ENCODE measurements at places on chromosomes 1 and 21.

- DNase-seq, result no peak
These were observed 548.8 kb upstream of the PKN2 start for GRCh38 chr1:88134983-88135921.

- DNase-seq, result no peak
These were observed 31.2 kb downstream of the KCNA10 start for GRCh38 chr1:110487726-110488125.

DNA sequence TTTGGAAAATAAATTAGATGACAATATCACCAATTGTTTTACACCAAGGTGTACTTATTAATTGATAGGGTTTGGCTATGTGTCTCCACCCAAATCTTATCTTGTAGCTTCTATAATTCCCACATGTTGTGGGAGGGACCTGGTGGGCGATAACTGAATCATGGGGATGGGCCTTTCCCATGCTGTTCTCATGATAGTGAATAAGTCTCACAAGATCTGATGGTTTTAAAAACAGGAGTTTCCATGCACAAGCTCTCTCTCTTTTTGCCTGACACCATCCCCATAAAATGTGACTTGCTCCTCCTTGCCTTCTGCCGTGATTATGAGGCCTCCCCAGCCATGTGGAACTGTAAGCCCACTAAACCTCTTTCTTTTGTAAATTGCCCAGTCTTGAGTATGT lies 131.0 kb upstream of the LMO4 start:
- DNase-seq, result no peak

DNA sequence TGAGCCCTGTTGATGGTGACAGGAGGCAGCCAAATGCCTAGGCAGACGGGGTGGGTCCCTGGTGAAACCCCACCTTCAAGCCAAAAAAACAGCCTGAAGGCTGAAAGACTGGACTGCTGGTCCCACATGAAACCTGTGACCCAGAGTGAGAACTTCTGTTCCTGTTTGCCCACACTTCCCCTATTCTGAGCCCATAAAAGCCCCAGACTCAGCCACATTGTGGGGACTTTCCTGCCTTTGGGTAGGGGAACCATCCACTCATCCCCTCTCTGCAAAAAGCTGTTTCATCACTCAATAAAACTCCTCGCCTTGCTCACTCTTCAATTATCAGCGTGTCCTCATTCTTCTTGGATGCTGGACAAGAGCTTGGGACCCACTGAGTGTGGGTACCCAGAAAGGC lies 25.2 kb downstream of the HTR6 start:
- DNase-seq, result no peak

DNA sequence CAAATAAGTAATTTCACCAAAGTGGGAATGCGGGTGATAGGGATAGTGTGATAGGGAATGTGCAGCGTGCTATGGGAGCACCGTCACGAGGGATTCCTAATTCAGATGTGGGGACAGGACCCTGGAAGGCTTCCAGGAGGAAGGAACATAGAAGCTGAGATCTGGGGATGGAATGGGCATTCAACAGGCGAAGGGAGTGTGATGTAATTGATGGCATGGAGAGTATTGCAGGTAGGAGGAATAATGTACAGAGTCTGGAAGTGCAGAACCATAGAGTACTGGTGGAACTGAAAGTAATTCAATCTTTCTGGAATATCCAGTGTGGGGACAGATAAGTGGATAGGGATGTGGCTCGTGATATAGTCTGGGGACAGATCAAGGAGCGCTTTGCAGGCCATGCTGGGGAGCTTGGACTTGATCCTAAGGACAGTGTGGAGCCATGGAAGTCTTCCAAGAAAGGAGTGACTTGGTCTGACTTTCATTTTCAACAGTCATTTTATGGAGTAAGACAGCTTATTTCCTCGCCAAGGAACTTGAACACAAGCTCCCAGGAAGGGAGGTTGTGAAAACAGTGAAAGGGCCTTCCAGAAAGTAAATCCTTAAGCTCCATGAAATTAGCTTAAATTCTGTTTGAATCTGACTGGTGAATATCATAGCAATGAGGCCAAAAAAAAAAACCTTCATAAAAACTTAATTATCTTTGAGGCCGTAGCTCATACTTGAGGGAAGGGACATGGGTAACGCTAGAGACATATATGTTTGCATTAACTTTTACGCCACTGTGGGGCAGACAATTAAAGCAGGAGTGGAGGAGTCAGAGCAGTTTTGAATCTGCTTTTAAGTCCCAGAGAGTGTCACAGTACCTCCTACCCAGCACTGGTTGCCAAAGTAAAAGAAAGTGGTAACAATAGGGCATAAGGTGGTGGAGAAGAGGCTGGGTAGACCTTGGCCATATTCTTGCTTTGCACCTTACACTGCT lies 55.8 kb downstream of the ROR1 start:
- no peak for DNase-seq

- no peak for DNase-seq
These were observed 29.7 kb upstream of the PRDM15 start for GRCh38 chr21:41908829-41909228.

DNA sequence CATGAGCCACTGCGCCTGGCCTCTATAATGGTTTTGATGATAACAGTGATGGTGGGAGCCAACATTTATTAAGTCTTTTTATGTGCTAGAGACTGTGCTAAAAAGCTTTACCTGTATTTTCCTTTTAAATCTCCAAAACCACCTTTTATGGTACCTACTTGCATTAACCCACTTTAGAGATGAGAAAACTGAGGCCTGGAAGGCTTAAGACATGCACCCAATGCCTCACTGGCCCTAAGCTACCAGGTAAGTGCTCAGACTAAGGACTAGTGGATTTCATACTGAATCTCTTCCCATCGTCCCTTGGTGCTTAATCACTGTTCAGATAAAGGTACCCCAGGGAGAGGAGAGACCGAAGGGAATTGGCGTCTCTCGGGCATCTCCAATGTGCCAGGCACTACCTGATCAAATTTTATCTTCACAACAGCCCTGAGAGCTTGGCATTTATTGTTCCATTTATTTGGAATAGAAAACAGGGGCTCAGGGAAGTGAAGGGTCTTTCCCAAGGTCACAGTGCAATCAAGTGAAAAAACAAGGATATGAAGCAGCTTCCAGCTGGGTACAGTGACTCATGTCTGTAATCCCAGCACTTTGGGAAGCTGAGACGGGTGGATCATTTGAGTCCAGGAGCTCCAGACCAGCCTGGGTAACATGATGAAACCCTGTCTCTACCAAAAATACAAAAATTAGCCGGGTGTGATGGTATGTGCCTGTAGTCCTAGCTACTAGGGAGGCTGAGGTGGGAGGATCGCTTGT lies 84.2 kb downstream of the LACTBL1 start:
- DNase-seq, result no peak

DNA sequence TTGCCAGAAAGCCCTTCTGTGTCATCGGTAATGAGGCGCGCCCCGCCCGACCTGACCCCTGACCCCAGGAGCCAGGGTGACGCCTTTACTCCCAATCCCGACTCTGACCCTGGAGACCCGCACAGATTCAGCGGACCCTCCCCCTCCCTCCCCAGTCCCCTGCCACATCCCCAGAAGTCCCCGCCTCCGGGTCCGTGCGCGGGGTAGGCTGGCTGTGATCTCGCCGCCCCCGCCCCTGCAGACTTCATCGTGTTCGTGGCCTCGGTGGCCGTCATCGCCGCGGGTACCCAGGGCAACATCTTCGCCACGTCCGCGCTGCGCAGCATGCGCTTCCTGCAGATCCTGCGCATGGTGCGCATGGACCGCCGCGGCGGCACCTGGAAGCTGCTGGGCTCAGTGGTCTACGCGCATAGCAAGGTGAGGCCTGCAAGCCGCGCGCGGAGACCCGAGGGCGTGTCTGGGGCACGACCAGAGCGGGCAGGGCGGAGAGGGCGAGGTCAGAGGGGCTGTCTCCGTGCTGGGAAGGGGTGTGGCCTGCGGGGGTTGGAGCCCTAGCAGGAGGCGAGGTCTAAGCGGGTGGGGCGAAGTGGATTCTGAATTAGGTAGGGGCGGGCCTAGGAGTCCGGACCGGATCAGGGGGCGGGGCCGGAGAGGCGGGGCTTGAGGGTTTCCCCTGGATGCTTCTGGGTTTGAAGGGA lies 34.8 kb downstream of the KCNQ4 start:
- peak; percentile 85 for DNase-seq

- DNase-seq, result no peak
These were observed 2.7 kb downstream of the PLXNA2 start for GRCh38 chr1:208241512-208241911.

GRCh38 chr1:105785021-105785420 lies 1271.5 kb upstream of the PRMT6 start:
- no peak for DNase-seq

DNA sequence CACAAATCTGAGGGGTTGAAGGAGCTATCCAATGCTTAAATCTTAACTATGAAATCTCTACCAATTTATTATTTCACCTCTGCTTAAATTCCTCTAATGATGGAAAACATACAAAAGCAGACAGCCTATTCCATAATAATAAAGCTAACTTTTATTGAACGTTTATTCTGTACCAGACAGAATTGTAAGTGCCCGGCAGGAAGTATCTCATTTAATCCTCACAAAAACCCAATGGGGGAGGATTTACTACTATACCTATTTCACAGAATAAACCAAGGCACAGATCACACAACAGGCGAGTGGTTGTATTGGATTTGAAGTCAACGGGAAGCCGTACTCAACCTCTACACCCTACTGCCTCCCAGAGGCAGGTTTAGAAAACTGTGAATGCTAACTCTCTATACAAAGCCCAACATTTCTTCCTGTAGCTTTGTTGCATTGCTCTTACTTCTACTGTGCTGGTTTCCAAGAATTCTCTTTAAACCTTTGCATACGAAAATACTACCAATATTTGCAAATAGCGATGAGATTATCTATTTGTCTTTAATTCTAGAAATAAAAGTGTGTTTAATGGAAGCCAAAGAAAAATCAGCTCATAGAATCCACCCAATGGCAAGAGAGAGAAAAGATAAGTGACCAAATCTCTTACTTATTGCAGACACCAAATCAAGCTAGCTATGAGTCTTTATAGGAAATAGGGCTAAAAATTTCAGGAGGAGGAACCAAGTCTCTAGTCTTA lies 33.5 kb upstream of the C1orf53 start:
- DNase-seq, result peak; percentile 8

GRCh38 chr21:18617291-18617690 lies 213.7 kb upstream of the TMPRSS15 start:
- no peak for DNase-seq

Measured in T-helper 9 cell (primary cell).